ENCODE measurements at places on chromosomes 7 and 10. TPM values are rescaled to one million over a fixed set of nuclear protein-coding genes. Genes with fewer than 3 reads are reported as not detected.

ABCC2 gene
- 1.1 TPM for total RNA-seq

VIPR2 gene
- total RNA-seq, result 0.24 TPM

NUDT13 gene
- total RNA-seq, result 1.3 TPM

SRRM3 gene
- not detected for total RNA-seq

CYP2W1 gene
- total RNA-seq, result not detected

ARHGAP22 gene
- not detected for total RNA-seq

Measured in activated naive CD4-positive, alpha-beta T cell treated with anti-CD3 and anti-CD28 coated beads, Interleukin-2, amount 10 ng/mL, durations not matched to agents 5 hours and 36 hours (primary cell).